ENCODE measurements at places on chromosomes 11 and 22.
A peak's percentile ranks its signal among the peaks of the same experiment; 100 is the strongest.

DNA sequence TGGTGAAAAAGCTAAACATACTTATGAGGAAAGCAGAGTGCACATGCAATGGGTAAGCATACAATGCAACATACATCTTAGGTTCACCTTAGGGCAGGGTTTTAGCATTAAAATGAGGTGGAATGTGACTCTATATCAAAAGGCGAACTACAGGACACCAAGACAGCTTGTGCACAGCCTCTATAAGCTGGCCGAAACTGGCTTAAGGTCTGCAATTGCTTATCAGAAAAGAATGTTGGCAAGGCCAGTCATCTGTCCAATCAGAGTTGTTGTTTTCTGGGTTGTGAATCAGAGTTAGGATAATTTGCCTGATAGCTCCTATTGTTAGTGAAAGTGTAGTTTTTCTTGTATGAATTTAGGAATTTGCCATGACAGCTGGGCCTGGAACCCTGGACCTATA lies 76.5 kb downstream of the LRRC4C start:
- DNase-seq: no peak

DNA sequence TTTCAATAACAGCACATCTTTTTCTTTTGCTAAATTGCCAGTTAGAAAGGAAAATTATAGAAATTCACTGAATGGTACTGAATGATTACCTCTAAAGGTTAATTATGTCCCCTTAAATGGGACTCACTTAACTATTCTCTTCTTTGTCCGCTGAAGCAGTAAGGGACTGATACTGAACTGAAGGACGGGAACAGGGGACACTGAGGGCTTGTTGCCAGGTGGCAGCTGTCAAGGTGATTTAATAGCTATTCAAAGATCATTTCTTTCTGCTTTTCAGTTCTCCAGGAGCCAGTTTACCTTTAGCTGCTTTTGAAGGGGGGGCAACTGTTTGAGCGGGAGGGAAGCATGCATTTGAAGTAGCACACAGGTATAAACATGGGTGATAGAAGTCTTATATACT lies 325.4 kb upstream of the CCDC90B start:
- no peak for DNase-seq

DNA sequence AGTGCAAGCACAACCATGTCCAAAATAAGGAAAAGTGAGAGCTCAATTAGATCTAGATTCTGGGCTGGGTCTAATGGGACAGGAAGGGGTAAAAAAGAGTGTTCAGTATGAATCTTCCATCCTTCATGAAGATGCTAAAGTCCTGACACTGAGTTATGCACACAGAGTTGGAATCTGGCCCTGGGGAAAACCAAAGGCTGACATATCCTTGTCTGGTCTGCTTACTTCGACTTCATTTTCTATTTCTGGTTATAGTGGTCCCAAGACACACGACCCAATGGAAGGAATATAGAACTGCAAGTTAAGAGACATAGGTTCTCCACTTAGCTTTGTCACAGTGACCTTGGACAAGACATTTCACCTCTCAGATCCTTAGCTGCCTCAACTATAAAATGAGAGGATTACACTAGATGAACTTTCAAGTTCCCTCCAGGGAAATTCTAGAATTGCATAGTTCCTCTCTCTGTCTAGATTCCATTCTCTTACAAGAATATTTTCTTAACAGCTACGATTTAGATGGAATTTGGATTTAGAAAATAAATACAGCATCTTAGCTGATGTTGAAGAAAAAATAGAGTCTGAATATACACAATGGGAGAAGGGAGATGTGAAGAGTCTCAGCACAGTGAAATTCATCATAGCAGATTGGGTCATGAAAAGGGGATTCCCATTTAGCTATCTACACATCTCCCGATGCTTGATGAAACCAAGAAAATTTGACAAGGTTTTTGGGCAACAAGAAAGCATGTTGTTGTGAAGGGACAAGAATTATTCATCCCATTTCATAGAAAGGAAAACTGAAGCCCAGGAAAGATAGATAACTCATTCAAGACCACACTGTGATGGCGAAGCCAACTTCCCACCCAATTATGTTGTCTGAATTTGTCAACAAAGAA lies 3.3 kb downstream of the BLID start:
- no peak for DNase-seq

DNA sequence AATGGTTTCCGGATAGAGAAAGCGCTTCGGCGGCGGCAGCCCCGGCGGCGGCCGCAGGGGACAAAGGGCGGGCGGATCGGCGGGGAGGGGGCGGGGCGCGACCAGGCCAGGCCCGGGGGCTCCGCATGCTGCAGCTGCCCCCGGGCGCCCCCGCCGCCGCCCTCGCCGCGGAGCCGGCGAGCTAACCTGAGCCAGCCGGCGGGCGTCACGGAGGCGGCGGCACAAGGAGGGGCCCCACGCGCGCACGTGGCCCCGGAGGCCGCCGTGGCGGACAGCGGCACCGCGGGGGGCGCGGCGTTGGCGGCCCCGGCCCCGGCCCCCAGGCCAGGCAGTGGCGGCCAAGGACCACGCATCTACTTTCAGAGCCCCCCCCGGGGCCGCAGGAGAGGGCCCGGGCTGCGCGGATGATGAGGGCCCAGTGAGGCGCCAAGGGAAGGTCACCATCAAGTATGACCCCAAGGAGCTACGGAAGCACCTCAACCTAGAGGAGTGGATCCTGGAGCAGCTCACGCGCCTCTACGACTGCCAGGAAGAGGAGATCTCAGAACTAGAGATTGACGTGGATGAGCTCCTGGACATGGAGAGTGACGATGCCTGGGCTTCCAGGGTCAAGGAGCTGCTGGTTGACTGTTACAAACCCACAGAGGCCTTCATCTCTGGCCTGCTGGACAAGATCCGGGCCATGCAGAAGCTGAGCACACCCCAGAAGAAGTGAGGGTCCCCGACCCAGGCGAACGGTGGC lies 15.7 kb downstream of the PIK3IP1 start:
- no peak for DNase-seq

DNA sequence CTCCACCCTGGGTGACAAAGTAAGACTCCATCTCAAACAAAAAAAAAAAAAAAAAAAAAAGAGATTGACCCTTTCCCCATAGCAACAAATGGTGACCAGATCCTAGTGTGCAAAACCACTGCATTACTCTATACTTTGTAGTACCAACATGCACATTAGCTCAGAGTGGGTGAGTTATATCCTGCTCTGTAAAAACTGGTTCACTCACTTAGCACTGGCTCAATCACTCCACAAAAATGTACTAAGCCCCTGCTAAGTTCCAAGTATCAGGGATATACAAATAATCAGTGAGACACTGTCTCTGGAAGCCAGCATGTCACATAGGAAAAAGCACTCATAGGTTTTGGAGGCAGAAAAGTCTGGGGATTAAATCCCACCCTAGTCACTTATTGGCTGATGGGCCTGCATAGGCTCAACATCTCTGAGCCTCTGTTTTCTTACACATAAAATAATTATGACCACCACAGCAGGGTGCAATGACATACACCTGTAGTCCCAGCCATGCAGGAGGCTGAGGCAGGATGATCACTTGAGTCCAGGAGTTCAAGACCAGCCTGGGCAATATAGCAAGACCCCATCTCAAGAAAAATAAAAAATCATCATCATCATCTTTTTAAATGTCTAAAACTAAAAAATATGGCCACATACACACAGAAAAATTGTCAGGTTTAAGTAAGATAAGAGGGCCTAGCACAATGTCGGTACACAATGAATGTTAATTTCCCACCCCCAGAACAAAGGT lies 11.9 kb downstream of the FAM168A start:
- DNase-seq: no peak

GRCh38 chr11:122714484-122714883 lies 59.0 kb downstream of the UBASH3B start:
- no peak for DNase-seq

GRCh38 chr11:2701230-2701629 lies 1.4 kb upstream of the KCNQ1OT1 start:
- no peak for DNase-seq

DNA sequence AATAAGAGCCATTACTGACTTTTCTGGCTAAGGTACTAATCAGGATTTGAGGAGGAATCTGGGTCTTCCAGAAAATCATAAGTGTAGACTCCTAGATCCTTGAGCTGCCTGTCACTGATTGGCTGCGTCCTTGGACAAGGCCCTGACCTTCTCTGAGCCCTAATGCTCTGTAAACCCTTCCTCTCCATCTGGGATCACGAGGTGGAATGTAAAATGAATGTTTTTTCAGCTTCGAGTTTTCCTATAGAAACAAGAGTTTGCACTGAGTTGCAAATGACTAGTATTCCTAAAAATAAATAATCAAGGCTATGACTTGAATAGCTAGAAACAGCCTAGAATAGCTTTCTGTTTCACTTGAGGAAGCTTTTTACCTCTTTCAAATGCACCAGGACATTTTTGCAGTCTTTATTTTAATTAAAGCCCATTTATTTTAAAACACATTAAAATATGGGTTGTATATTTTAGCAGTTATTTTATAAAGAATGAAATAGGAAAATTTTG lies 1.1 kb upstream of the DIXDC1 start:
- no peak for DNase-seq

GRCh38 chr22:31893460-31893859 lies 50.9 kb upstream of the YWHAH start:
- DNase-seq: no peak

DNA sequence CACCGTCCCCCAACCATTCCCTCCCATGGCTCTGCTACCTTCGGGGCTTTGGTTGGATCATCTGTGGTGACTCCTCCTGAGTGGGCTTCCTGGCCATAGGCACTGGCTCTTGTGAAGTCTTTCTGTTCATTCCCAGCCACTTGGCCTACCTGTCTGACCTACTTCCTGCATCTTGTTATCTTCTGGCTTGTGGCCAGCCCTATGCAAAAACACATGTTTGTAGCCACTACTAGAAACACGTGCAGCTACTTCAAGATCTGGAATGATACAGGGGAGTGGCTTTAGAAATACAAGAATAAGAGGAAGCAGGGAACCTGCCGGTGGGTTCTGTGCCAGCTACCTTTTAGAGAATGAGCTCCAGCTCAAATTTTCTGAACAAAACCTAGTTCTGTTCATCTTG lies 20.9 kb downstream of the RCOR2 start:
- no peak for DNase-seq

GRCh38 chr11:57458060-57458409 lies 2.3 kb upstream of the RTN4RL2 start:
- DNase-seq: no peak

GRCh38 chr11:49208006-49208721 lies at the start of gene FOLH1:
Gene FOLH1 (minus strand): TSS chr11:49208602. CDS start chr11:49208409, 193 bp downstream.
- peak; percentile 15 for DNase-seq

- no peak for DNase-seq
Measured at GRCh38 chr11:96486890-96487611, 97.2 kb downstream of the JRKL start.

GRCh38 chr11:17505146-17505545 lies 28.5 kb upstream of the ABCC8 start:
- DNase-seq: no peak

- no peak for DNase-seq
Measured at GRCh38 chr11:67099831-67100324, 19.2 kb upstream of the KDM2A start.

DNA sequence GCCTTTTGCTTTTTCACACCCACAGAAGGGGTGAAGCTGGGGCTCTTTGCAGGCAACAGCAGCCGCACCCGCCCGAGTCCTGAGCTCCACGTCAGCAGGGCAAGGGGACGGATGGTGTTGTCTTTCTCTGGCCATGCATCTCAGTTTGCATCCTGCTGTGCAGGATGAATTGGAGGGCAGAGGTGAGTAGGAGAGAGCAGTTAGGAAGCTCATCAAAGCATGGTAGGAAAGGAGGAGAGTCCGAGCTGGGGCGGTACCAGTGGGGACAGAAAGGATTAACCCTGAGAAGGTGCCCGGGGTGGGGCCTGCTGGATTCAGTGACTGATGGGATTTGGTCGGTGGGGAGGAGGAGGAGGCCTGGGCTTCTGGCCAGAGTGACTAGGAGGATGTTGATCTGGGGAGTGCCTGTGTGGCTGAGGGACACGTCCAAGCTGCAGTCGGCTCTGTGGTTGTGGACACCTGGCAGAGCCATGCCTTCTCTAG lies 14.6 kb downstream of the FAM83F start:
- no peak for DNase-seq

All from GM12891 (cell line).